HEK293T (cell line): ENCODE measurements at places on chromosomes 1 and 21.

DNA sequence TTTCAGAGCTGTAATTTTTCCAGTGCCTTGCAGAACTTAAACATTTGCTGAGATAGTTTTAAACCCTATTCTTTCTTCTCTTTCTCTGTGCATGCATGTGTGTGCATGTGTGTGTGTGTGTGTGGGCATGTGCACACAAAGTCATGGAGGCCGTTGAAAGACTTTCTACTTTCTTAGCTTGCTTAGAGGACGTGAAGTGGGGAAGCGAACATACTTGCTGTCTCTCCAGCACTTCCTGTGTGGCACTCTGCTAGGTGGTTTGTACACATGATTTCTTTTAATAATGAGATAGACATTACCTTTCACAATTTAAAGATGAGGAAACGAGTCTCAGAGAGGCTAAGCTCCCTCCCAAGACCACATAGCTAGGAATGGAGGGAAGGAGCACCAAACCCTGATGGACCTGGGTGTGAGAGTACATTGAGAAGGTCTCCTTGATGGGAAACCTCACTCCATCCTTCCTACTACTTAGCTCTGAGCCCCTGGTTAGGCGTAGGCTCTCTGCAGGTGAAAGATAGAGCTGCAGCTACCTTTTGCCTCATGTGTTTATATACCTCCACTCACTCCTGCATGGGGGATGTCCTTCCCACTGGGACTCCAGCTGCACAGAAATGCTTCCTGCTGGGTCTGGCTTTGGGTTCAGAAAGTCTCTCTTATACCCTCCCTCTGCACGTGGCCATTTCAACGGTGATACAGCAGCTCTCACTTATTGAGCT, 101.9 kb upstream of the USP24 start:
- DNase-seq = no peak

DNA sequence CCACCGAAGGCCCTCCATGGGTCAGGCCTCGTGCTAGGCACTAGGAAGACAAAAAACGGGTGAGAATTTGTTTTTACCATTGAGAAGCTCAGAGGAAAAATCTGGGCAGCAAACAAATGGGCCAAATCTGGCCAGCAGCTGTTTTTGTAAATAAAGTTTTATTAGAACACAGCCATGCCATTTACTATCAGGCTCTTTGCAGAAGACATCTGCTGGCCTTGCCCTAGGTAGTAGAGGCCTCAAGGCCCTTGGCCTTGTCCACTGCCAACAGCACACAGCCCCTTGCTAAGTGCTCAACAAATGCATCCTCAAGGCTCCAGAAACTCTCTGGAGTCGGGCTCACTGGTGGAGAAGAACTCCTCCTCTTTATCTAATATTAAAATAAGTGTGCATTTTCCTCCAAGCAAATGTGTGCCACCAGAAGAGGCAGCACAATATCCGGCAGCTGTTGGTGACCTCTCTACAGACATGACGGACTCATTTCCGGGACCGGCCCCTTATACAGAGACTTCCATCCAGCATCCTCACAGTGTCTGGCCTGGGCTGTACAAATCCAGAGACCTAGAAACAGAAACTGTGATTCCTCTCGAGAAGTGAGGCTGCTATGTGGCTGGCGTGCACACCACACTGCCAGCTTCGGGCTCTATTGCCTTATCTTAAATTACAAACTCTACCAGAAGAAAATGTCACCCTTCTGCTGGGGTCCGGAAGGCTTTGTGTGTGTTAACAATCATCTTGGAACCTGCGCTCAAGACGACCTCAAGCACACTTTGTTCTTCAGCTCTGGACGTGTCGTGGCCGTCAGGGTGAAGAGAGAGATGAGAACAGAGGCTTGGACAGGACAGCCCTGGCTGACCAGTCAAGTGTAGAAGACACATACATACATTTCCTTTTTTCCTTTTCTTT, 203.9 kb downstream of the TOMM20 start:
- DNase-seq = no peak

DNA sequence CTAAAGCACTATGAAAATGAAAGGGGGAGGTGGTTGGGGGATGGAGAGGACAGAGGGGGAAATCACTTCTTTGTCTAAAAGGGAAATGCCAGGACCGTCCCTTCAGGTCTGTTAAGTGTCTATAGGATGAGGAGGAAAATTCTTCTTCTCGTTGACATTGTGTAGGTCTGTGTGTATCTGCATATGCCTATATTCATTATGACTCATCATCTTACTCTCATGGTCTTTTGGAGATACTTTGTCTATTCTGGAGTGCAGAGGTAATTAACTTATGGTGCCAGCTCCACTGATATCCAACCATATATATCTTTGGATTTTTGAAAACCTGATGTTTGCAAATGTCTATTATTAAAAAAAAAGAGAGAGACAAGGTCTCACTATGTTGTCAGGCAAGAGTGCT, 143.7 kb downstream of the PBX1 start:
- no peak for DNase-seq

DNA sequence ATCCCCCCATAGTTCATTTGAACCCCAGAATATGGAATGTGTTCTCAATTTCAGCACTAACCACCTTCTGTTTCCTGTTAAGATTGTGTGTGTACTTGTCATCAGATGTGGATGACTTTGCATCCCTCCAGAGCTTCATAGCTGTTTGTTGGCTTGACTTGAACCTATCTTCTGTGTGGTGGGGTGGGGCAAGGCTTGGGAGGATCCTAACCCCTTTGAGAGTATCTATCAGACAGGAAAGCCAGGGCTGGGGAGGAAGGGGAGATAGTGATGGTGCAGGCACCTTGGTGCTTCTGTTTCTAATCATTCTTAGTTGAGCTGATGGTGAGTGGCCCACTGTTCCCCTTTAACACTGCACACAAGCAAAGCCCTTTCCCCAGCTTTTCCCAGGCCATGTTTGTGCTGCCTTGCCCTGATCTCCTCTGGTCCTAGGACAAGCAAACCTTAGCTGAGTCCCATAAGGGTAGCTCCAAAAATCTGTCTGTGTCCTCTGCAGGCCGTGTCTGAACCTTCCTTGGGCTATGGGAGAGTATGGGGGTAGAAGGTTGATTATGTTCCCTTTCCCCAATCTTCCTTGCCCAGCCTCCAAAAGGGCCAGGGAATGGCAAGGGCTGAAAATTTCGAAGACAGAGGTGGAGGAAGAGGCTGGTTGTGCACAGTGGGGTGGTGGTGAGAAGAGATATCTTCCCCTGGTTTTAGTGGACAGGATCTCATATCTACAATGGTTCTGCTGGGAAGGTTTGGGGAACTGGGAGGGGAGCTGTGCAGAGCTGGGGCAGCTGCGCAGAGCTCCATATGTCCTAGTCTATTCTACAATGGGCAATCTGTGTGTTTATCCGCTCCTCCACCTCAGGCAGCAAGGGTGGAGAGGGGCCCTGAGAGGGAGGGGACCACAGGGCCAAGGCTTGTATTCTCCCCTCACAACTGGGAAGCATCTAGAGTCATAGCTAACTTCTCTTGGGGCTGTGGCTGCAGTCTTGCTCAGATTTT, 1.4 kb downstream of the NHLH1 start:
- no peak for DNase-seq

- DNase-seq = no peak
Observed at GRCh38 chr1:203473281-203473680, 2.3 kb upstream of the PRELP start.

DNA sequence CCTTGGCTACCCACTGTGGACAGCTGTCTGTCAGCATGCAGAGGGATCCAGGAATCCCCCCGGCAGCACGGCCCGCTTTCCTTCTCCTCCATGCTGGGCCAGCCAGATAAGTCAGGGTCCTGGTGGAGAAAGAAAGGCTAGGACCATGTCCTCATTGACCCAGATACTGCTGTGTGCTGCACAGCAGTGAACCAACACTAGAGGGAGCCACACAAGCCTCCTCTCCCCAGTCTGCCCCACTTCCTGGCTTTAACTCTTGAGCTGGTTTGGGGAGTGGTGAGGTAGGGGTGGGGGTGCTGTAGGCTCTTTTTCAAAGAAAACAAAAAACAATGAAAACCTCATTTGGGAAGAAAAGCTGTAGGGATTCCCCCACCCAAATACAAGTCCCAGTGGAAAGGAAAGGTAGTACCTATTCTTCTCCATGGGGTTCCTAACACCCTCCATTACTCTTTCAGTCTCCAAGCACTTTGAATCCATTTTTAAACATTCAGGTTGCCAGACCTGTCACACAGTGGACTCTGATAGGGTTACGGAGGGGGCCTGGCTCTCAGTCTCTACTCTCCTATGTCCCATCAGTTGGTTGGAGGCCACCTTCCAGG, 84.9 kb upstream of the CD1D start:
- peak; percentile 73 for DNase-seq

DNA sequence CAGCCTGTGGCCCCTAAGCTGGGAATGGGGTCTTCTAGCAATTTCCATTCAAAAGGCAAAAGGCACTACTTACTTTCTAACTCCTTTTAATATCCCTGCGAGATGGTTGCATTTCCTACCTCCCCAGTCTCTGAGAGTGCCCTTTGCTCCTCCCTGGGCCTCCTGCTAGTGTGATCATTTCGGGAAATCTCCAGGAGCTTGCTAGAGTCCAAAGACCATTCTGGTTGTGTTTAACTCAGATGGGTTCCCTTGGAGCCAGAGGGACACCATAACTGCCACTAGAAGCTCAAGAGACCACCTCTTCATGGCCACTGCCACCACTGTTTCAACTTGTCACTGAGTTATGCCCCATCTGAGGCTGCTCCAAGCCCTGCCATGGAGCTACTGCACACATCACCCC, 34.4 kb upstream of the CYP4B1 start:
- DNase-seq = no peak

DNA sequence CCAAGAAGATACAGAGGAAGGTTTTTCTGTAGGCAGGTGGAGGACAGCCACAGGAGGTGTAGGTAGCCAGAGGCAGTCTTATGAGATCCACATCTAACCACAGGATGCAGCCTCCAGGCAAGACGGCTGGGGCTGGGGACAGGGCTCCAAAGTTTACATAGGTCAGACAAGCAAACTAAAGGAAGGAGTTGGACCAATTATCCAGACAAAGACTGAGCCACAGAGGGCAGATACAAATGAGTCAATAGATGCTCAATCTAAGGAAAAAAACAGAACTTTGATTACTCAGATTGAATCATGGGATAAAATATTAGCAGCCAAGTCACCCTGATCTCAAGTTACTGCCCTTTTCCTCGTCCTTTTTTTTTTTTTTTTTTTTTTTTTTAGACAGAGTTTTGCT, 91.6 kb downstream of the RGS7 start:
- no peak for DNase-seq

DNA sequence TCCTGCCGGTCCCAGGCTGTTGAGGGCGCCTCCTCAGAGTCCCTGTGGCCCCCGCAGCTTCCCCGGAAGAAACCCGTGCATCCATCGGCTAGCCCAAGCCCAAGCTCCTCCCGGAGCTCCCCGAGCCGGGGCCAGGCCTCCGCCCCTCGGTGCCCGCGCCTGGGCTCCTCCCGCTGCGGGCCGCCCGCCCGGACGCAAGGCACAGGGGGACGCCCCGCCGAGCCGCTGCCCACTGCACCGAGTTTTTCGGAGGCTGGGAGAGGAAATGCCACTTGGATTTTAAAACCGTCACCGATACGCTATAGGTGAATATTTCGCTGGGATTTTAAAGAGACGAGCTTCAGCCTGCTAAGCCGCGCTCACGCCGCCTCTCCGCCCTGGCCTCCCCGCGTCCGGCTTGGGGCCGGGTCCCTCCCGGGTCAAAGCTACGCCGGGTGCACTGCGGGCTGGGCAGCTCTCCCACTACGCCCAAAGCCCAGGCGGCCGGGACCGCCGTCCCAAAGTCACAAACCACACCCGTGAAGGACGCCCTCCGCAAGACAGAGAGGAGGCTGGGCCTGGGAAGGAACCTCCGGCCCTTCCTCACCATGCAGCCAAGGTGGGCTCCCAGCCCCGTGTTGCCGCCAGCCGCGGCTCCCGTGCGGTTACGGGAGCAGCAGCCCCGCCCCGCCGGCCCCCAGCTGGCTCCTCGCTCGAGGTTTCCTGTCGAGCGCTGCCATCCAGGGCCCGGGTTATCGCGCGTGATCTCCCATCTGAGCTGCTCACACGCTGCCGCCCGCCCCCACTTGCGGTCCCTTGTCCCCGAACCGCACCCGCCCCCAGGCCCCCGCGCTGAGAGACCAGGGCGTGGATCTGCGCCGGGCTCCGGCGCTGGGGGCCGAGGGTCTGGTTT, 63.2 kb downstream of the CD247 start:
- DNase-seq = peak; percentile 68

GRCh38 chr21:34523019-34523555, 11.1 kb upstream of the KCNE1 start:
- DNase-seq = no peak

DNA sequence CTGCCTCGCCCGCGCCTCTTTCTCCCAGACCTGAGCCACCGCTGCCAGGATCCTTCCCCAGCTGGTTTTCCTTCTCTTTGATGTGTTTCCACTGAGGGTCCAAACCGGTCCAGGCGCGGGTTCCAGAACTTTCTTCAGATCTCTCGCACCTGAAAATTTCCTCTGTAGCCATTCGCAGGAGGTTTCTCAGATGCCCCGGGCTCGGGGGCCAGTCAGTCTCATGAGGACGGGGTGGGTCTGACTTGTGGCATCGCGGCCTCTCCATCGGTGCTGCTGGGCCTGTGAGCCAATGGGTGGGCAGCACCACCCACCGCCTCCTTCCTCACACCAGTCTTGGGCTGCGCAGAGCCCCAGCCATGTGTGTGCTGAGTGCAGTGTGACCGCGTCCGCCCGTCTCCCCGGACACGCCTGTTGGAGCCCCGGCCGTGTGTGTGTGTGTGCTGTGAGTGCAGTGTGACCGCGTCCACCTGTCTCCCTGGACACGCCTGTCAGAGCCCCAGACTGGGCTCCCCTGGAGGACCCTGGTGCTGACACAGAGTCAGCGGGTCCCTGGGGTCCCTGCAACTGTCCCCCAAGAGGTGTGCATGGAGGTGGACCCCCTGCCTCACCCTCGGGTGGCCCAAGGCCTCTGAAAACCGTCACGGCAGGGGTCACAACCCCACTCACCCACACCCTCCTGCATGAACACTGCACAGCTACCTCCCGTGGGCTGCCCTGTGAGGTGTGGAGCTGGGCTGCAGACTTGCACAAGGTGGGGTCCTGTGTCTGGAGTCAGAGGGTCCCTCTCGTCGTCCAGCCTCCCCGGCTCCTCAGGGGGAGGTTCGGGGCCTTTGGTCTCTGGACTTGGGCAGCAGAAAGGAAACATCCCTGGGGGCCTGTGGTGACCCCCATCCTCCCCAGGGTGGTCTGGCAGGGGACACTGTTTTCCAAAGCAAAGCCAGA, 20.2 kb downstream of the COL18A1 start:
- no peak for DNase-seq

DNA sequence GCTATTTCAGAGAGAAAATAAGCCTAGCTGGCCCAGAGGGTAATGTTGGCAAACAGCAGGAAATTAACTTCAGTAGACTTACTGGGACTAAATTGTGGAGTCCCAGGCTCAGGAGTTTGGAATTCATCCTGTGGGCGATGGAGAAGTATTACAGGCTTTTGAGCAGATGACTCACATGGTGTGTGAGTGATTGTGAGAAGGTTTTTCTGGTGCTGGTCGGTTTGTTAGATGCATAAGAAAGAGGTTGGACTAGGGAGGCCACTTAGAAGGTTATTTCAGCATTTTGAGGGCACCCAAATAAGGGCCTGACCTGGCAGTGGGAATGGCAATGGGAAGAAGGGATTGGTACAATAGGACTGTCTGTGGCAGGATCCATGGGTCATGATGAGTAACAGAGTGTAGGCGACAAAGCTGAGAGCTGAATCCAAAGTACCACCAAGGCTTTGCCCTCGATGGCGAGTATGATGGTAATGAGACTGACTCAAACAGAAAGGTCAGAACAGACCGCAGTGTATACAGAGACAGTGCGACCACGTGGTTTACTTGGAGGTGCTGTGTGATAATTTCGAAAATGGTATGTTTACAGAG, 69.2 kb upstream of the KIF26B start:
- DNase-seq = no peak
